ENCODE measurements at places on chromosomes 4 and X. TPM values are rescaled to one million over a fixed set of nuclear protein-coding genes. Genes with fewer than 3 reads are reported as not detected.
A peak's percentile ranks its signal among the peaks of the same experiment; 100 is the strongest.

GRCh38 chr4:138573246-138573645 lies 331.1 kb upstream of the SLC7A11 start:
- H3K27ac ChIP-seq = no peak overlapping the region
- H3K36me3 ChIP-seq = no peaks in the 10 kb centered on the region
- H3K27me3 ChIP-seq = no peaks in the 10 kb centered on the region
- no peak overlapping the region for H3K4me3 ChIP-seq
- no peak for DNase-seq

DNA sequence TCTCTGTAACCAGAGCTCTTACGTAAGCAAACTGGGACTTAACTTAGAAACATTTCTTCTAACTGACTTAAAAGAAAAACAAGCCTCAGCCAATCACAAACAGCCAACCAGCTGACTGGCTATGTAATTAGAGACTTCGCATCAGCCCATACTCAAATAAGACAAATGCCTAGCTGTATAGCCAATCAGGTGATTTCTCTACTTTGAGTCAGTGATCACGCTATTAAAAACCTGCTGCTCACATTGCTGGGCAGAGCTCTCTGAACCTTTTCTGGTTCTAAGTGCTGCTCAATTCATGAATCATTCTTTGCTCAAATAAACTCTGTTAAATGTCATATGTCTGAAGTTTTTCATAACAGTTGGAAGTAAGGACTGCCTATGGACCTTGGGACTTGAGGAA lies 9.9 kb upstream of the SMIM10L2A start:
- no peak overlapping the region for H3K27ac ChIP-seq
- no peak for DNase-seq
- no peaks in the 10 kb centered on the region for H3K36me3 ChIP-seq
- H3K27me3 ChIP-seq = peaks cover 13% of the 10 kb centered on the region
- H3K4me3 ChIP-seq = no peak overlapping the region

DNA sequence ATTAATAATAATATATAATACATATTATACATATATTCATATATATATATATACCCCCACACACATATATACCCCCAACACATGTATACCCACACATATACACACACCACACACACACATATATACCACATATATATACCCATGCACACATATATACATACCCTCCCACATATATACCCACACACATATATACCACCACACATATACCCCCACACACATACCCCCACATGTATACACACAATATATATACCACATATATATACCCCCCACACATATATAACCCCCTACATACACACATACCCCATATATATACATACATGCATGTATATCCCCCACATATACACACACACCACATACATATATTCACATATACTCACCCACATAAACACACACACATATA lies 52.0 kb downstream of the NSG1 start:
- peaks cover 8% of the 10 kb centered on the region for H3K36me3 ChIP-seq
- H3K27me3 ChIP-seq = no peaks in the 10 kb centered on the region
- H3K4me3 ChIP-seq = no peak overlapping the region

GRCh38 chrX:53000447-53001135 lies 42.3 kb upstream of the FAM156A start:
- H3K27me3 ChIP-seq = no peaks in the 10 kb centered on the region
- no peak overlapping the region for H3K4me3 ChIP-seq
- no peak for DNase-seq

GRCh38 chr4:168511780-168512489 lies 15.1 kb downstream of the PALLD start:
- H3K4me1 ChIP-seq = peaks cover 26% of the 10 kb centered on the region
- no peaks in the 10 kb centered on the region for H3K36me3 ChIP-seq
- H3K4me3 ChIP-seq = no peak overlapping the region
- DNase-seq = peak; percentile 29
- peaks cover 19% of the 10 kb centered on the region for H3K27me3 ChIP-seq
- no peak overlapping the region for H3K27ac ChIP-seq

Gene CPE
- total RNA-seq = 0.18 TPM

Gene ENPEP
- not detected for total RNA-seq

Gene RNF150
- not detected for total RNA-seq

Gene JADE3
- total RNA-seq = 3.0 TPM

Gene ZNF630
- total RNA-seq = 0.25 TPM

Measured in activated T-helper 2 cell treated with anti-CD3 and anti-CD28 coated beads, Interferon-gamma antibody, Interleukin-2, Interleukin-4, amounts not matched to agents 10 μg/mL and 5 μg/mL and 100 μg/mL, durations not matched to agents 14 hours and 24 hours and 36 hours (primary cell).